ENCODE measurements at places on chromosomes 2 and 18.
A peak's percentile ranks its signal among the peaks of the same experiment; 100 is the strongest.

GRCh38 chr2:1591978-1592907 lies 152.1 kb downstream of the PXDN start:
- DNase-seq: peak; percentile 90

DNA sequence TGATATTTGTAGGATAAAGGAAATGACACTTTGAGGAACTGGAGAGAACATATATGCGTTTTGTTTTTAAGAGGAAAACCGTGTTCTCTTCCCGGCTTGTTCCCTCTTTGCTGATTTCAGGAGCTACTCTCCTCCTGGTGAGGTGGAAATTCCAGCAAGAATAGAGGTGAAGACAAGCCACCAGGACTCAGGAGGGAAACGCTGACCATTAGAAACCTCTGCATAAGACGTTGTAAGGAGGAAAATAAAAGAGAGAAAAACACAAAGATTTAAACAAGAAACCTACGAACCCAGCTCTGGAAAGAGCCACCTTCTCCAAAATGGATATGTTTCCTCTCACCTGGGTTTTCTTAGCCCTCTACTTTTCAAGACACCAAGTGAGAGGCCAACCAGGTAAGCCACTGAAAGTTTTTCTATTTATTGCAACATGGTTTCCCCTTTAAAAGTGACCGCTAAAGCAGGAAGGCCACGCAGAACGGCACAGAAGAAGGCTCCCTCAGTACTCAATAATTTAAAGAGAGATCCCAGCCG lies 735 bp downstream of the NRP2 start:
- no peak for DNase-seq

DNA sequence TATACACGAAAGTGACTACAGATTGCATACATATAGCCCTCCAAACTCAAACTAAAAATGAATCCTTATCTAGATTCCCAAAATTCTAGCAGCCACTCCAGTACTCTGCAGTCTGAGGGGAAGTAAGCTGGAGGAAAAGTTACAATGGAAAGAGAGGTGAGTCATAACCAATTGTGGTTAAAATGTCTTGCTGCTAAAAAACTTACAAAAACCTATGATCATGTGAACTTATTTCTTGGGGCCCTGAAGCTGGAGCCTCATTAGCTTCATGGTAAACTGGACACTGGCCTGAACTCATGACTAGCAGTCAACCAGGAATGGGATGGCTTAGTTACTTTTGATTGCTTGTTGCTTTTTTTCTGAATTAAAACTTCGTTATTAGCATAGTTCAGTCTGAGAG lies 175.9 kb downstream of the SLC4A3 start:
- no peak for DNase-seq

DNA sequence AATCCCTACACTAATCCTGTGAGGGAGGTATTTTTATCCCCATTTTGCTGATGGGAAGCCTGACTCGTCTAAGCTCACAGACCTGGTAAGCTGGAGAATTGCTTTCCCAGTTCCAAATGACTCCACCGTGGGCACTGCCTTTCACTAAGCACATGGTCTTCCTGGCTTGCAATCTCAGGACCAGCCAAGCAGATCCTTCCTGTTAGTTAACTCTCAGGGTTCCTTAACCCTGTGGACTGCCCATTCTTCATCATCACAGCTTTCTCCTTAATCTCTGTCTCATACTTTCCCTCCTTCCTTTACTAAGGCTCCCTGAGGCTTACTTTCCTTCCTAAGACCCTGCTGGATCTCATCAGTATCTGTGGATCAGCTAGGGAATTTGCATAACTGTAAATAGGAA lies 122.2 kb upstream of the ZEB2 start:
- DNase-seq: no peak

GRCh38 chr18:7813131-7813530 lies 246.0 kb downstream of the PTPRM start:
- DNase-seq: no peak

GRCh38 chr2:152558158-152558984 lies 158.9 kb downstream of the PRPF40A start:
- no peak for DNase-seq

DNA sequence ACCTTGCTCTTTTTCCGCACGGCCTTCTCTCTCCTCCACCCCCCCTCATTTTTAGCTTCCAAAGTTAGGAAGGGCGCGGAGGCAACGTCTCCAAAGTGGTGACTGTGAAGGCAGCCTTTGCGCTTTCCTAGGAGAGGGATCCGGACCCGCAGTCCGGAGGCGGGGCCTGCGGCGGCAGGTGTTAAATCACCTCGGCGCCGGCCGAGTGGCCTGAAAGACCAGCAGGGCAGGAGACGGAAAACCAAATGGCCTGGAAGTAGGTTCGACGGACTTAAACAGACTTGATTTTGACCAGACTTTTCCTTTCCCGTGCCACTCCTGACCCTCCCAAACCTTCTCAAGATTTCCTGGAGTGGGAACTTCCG lies 615 bp downstream of the GORASP2 start:
- DNase-seq: no peak

- DNase-seq: no peak
Observed at GRCh38 chr18:79048245-79048632, 21.0 kb upstream of the ATP9B start.
